HEK293T (cell line): ENCODE measurements at places on chromosomes 5 and 9.

DNA sequence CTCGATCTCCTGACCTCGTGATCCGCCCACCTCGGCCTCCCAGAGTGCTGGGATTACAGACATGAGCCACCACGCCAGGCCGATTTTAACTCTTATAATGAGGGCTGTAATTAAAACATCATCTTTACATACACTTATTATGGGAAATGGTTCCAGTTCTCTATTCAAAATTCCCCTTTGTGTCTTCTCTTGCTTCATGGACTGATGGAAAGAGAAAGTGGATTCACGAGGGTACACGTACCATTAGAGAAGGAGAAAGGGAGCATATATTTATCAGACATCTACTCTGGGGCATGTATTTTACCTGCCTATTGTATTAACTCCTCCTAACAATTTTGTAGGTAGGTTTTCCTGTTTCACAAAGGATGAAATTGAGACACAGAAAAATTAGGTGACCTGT is 31.1 kb downstream of the PTGS1 start:
- DNase-seq = no peak

DNA sequence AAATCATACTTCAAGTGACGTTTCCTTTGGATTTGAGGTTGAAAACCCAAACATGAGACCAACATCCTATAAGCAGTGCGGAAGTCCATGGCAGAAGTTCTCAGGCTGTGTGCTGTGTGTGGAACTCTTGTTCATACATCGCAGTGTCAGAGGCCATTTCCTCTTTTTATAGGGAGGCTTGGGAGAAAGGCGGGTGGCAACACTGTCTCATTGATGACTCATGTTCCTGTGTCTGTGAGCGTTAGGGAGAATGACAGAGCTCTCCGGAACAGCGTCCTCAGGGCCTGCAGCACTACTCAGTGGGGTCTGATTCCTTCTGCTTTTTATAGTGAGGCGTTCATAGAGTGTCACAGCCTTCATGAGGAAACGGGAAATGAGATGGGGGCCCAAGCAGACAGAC is 98.8 kb upstream of the BASP1 start:
- peak; percentile 35 for DNase-seq

DNA sequence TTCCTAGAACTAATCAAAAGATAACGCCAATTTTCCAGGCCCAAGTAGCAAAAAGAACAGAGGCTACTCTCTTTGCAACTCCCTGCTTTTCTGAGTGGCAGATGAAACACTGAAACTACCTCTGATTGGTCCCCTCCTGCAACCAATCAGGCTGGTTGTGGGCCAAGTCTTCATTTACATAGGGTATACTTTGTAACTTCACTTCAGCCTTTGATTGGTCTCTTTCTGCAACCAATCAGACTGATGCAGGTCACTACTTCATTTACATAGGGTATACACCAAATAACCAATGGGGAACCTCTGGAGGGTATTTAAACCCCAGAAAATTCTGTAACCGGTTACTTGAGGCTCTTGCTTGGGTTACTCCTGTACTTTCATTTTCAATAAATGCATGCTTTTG is 289.6 kb downstream of the MED10 start:
- DNase-seq = no peak

DNA sequence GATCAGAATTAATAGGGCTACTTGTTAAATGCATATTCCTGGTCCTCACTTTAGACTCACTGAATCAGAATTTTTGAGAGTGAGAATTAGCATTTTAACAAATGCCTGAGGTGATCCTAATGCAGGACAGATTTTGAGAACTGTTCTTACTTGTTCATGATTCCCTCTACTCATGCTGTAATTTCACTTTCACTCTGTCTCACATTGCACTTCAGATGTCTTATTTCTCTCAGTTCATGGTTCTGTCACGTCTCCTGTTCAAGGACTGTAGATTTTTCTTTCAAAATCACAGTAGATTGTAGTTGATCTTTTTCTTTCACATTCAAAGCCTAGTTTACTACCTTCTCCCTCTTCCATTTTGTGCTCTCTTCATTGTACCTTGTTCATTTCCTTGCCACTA is 54.3 kb downstream of the ADGRV1 start:
- DNase-seq = no peak

DNA sequence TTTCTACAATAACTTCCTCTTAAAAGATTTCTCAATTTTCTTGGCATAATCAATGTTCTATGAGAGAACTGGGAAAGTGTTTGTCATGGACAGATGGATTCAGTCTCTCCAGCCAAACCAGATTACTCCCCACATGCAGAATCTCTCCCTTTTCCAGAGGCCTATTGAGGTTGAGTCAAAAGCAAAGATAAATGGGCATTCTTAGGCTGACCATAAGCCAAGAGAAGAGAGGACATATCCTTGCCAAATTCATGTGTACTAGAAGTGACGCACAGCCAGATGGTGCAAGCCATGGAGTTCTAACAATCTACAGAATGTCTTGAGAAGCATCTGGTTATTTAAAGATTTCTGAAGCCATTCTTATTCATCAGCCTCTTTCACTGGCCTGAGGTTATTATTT is 2115.0 kb downstream of the MAT2B start:
- DNase-seq = no peak

DNA sequence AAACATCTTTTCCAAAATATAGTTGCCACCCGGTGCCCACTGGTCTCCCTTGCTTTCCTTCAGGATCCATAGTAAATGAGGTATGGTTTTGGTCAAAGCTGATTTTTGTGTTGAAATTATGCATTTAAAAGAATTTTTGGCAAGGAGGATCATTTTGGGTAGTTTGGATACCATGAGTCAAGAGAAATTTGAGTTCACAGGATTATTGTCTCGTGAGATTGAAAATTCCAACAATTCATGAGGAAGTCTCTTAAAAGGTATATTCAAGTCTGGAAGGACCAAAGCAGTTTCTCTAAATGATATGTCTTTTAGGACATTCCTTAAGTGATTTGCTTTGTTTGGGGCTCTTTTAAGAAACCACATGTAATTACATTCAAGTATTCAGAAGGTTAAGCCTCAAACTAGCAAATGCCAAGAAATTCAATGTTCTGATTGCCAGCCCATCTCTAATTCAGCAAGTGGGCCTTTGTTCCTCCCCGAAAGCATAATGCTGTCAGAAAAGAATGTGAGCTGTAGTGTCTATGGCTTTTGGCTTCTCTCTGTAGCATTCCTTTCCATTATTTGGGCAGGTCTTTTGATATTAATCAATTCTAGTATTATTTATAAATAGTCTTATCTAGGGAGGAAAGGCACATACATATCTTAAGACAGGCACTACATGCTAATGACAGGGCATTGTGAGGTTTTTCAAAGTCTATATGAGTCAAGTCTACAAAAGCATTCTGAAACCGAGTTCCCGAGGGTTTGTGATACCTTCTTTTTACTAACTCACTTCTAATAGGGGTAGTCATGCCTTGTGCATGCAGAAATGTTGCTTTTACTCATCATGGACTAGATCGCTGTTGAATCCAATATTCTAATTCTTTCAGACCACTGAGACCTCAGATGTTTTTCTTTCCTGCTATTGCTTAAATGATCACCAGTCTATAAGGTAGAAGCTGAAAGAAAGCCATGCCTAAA is 453.9 kb downstream of the ENC1 start:
- no peak for DNase-seq

DNA sequence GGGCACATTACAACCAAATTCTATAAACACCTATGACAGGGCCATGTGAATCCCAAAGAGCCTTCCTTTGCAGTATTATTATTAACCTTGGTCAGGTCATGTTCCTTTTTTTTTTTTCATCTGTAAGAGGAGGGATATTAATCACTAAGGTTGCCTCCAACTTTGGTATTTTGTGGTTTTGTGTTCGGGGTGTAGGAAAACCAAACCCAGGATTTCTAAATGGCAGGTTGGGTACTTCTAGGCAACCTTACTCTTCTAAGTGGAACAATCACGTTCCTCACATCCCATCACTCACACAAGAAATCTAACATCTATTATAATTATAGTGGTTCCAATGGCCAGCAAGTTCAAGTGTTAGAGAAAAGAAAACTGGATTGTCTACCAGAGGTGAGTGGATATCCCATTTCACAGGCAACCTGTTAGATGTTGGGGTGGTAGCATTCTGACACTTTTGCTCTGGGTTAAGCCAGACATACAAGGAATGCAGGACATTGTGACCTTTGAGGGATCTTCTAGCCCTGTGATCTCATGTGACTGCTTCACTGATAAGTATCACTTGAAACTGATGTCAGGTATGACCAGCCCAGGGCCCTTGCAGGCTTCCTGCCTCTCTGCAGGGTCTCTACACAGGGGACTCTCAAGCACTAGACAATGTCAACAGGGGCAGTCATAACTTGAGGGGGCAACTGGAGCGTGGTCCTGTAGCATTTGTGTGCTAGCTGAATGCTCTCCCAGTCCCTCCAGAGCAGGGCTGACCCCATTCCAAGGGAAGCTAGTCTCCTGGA is 126.2 kb upstream of the VLDLR start:
- DNase-seq = no peak

GRCh38 chr5:151214614-151215545 is 9.0 kb downstream of the CCDC69 start:
- DNase-seq = no peak

GRCh38 chr9:72361217-72361616 is 3.8 kb downstream of the ZFAND5 start:
- no peak for DNase-seq

DNA sequence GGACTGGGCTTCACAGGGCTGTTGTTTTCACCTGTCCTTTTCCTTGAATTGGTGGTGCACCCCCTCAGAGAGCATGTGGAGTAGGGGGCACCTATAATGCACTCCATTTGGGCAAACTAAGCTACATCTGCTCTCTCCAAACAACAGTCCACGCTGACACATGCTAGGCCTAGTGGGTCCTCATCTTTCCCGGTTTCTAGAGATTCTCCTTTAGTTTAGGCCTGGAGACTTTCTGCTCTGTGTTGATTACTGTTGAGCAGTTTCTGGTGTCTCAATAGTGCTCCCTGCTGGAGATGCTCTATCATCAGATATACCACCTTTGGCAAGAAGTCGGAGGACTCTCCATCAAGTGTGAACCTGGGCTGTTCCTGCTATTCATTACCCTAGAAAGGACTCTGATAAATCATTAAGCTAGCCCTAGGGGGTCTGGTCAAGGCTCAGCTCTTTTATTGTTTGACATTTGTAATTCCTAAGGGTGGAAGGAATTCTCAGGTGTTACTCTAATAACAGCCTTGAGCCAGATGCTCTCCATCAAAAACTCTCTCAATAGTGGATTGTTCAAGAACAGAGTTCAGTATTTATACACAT is 64.0 kb upstream of the FYB1 start:
- DNase-seq = peak; percentile 54
